Hindlimb muscle (tissue), 1 donor: ENCODE measurements at places on chromosomes 5 and 9. TPM values are rescaled to one million over a fixed set of nuclear protein-coding genes. Genes with fewer than 3 reads are reported as not detected.

DNA sequence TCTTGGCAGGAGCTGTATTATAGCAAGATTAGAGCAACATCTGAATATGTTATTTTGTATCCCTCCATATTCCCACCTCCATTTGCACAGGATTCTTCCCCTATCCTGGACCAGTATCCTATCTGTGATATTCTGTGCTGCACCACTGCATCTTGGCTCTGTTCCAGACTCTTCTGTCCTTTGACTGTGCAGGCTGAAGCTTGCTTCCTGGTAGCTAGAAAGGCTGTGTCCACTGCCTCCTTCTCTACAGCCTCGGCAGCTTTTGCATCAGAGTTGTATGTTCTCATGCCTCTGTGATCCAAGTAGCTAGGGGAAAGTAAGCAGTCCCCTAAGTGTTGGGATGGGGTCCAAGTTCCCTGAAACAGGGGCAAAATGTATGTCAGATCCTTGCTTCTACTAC lies 104.1 kb downstream of the GAS1 start:
- DNase-seq, result no peak

Gene DND1
- not detected for polyA plus RNA-seq

Gene SLC36A2
- polyA plus RNA-seq, result 0.49 TPM

GRCh38 chr5:24141046-24141445 lies 503.7 kb downstream of the CDH10 start:
- peak; percentile 73 for DNase-seq

Gene NXNL2
- polyA plus RNA-seq, result 0.19 TPM

DNA sequence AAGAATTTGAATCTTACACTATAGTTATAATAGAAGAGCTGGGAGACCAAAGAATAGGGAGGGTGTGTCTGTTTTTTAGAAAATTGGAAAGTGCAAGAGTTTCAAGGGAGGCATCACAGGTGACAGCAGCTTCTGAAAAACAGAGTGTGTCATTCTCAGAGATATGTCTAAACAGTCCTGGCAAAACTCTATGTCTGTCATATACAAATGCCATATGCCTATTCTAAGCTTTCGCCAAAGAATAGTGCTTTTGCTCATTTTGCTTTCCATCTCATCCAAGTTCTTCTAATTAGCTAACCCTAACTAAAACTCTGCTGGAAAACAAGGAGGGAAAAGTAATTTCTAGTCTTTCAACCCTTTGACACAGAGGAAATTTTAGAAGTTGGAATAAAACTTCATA lies 388.0 kb upstream of the TYRP1 start:
- no peak for DNase-seq

DNA sequence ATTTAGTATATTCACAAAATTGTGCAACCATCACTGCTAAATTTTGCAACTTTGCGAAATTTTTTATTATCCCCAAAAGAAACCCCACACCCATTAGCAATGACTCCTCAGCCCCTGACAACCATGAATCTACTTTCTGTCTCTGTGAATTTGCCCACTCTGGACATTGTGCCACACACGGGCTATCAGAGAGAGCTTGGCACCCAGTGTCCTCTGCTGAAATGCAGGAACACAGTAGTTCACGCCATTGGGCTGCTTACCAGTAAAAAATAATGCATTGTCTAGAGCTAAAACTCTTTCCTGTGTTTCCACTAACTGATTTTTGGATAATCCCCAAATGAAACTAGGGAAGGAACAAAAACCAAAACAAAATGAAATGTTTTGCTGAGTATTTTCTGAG lies 60.0 kb downstream of the HRH2 start:
- DNase-seq, result no peak

- no peak for DNase-seq
These were observed 141.9 kb downstream of the PSAT1 start for GRCh38 chr9:78438780-78439179.

- DNase-seq, result no peak
These were observed 30.5 kb downstream of the USP20 start for GRCh38 chr9:129865668-129866320.

Gene FCHSD1
- 7.6 TPM for polyA plus RNA-seq

Gene F2RL2
- polyA plus RNA-seq, result 0.25 TPM

GRCh38 chr5:137291436-137291835 lies 207.7 kb downstream of the SPOCK1 start:
- DNase-seq, result no peak

DNA sequence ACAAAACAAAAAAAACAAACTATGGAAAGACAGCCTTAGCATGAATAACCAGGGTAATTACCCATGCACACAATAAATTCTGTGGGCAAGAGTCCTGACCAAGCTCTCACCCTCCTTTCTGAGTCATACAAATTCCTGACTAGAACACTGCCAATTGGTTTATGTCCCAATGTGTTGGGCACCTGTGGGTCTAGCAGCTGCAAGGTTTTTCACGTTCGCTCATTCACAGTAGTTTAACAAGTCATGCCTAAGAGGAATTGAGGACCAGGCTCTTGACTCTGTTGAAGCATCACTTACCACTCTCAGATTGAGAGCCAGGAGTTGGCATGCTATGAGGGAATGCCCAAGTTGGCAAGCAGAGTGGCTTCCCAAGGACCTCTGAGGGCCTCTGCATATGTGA lies 205.5 kb upstream of the SLC24A2 start:
- DNase-seq, result peak; percentile 16

Gene PCDHGA12
- 2.4 TPM for polyA plus RNA-seq

DNA sequence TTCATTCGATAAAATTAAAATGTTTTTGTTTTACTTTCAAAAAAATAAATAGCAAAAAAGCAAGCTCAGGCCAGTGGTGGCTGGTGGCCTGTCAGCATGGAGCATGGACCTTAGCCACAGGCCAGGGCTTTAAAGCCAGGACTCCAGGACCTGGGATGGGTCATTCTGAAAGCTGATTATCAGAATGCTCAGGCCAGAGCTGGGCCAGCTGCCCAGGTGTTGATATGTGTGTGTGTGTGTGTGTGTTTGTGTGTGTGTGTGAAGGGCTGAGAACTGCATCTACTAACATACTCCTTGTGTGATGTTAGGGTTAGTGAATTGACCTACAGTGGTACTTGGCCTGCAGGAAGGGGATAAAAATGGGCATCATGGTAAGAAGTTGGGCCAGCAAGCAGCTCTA lies 21.5 kb downstream of the PALM2AKAP2 start:
- DNase-seq, result no peak

- no peak for DNase-seq
These were observed 343.8 kb upstream of the CDH18 start for GRCh38 chr5:20331826-20332225.

DNA sequence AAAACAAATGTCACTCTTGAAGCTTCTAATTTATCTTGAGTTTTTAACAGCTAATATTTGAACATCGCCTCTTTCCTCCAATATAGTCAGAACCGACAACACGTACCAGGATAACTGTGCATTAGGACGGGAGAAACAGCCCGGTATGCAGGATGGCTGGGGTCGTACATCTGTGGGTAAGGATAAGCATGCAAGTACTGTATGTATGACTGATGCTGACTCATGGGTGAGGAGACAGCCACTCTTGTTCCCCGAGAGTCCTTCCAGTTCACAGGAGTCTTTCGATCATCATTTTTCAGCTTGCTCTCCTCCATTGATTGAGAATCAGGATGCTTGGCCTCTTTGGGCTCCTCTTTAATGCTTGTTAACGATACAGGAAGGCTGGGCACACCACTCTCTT lies 102.3 kb downstream of the ZNF608 start:
- no peak for DNase-seq

DNA sequence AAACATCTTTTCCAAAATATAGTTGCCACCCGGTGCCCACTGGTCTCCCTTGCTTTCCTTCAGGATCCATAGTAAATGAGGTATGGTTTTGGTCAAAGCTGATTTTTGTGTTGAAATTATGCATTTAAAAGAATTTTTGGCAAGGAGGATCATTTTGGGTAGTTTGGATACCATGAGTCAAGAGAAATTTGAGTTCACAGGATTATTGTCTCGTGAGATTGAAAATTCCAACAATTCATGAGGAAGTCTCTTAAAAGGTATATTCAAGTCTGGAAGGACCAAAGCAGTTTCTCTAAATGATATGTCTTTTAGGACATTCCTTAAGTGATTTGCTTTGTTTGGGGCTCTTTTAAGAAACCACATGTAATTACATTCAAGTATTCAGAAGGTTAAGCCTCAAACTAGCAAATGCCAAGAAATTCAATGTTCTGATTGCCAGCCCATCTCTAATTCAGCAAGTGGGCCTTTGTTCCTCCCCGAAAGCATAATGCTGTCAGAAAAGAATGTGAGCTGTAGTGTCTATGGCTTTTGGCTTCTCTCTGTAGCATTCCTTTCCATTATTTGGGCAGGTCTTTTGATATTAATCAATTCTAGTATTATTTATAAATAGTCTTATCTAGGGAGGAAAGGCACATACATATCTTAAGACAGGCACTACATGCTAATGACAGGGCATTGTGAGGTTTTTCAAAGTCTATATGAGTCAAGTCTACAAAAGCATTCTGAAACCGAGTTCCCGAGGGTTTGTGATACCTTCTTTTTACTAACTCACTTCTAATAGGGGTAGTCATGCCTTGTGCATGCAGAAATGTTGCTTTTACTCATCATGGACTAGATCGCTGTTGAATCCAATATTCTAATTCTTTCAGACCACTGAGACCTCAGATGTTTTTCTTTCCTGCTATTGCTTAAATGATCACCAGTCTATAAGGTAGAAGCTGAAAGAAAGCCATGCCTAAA lies 453.9 kb downstream of the ENC1 start:
- no peak for DNase-seq

- DNase-seq, result no peak
These were observed 70.9 kb upstream of the PPP1R26 start for GRCh38 chr9:135408476-135409254.

DNA sequence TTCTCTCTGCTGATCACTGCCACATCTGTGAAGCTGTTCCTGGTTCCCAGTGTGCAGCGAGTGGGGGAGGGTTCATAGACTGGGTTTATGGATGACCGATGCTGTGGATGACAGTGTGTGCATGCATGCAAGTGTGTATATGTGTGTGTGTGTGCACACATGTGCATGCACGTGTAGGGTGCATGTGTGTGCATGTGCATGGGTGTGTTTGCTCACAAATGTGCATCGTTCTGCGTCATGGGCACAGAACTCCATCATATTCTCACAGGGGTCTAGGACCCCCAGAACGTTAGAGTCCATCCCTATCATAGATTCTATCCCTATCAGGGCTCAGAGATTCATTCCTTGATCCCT lies 134.0 kb downstream of the PHF2 start:
- DNase-seq, result no peak

- peak; percentile 51 for DNase-seq
These were observed 2.3 kb upstream of the ZNF782 start for GRCh38 chr9:96856363-96857286.
